ENCODE measurements at places on chromosomes 16 and 17. TPM values are rescaled to one million over a fixed set of nuclear protein-coding genes. Genes with fewer than 3 reads are reported as not detected.

BCO1 gene
- total RNA-seq: 0.97 TPM

UTS2R gene
- not detected for total RNA-seq

TBX6 gene
- 0.33 TPM for total RNA-seq

HBQ1 gene
- 5.7 TPM for total RNA-seq

ABCC12 gene
- total RNA-seq: 0.09 TPM

All from A549 treated with CORT108297 at 1 μM for 4 hours (cell line).